CD4-positive, alpha-beta T cell (primary cell): ENCODE measurements at places on chromosomes 16 and 17. TPM values are rescaled to one million over a fixed set of nuclear protein-coding genes. Genes with fewer than 3 reads are reported as not detected.

TEDC2 gene
- 0.17 TPM for total RNA-seq

EPOP gene
- 0.34 TPM for total RNA-seq

ATAD5 gene
- 3.9 TPM for total RNA-seq

GRCh38 chr16:50310308-50311133 is 44.2 kb downstream of the ADCY7 start:
- no peak for DNase-seq

- DNase-seq = no peak
Measured at GRCh38 chr17:9224485-9224884, 203.2 kb downstream of the NTN1 start.

DNA sequence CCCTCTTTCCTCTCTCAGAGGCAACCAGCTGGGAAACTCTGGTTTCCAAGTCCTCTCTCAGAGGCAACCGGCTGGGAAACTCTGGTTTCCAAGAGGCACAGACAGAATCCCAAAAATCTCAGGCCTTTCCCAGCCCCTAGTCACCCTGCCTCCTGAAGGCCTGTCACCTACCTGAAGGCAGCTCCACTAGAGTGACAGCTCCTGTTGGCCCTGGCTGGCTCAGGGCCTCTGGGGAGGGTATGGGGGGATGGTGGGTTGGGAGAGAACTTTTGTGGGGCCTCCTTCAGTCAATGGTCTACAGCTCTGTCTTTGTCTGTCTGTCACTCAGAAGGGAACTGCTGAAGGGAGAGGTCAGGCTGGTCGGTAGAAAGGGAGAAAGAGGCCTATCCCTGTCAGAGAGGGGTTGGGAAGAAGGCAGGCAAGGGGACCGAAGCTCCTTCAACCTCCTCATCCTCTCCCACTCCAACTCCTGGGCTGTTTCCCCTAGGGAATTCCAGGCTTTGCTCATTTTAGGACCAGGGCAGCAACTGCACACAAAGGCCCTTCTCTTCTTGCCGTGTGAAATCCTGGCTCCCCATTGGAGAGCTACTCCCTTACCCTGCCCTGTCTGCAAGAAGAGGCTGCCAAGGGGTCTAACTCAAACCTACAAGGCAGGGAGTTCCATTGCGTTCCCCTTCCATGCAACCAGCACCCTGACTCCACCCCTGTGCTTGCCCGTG is 23.6 kb downstream of the COPZ2 start:
- DNase-seq = no peak

UTS2R gene
- total RNA-seq = not detected

CRISPLD2 gene
- total RNA-seq = 2.0 TPM

TBC1D3 gene
- total RNA-seq = not detected

KRTAP9-8 gene
- total RNA-seq = not detected

DNA sequence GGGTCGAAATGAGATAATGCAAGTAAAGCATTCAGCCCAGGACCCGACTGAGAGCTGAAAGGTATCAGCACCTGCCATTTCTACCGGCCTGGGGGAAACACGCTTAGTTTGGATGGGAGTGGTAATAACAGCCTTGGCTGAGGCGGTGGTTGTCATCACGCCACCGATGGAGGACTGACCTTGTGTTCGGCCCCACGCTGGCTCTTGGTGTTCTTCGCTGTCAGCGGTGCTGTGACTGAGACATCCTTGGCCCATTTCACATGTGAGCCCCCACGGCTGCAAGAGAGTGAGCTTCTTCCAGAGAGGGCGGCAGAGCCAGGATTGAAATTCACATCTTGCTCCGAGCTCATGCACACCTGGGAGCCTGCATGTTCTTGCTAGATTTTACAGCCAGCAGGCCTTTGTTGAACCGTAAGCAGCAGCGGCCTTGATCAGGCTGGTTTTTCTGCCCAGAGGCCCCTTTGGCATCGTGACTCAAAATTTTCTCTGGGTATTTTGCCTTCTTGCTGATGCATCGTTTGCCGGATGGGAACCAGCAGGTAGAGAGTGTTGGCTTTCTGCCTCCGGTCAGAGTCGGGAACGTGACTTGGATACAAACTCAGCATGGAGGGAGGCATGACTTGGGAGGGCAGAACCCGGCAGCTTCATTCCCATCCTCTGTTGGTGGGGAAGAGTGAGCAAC is 341.5 kb downstream of the SNX29 start:
- no peak for DNase-seq

PGS1 gene
- 40.9 TPM for total RNA-seq

ABCA3 gene
- total RNA-seq = 7.0 TPM

- DNase-seq = no peak
Measured at GRCh38 chr16:56836410-56837230, 28.4 kb upstream of the SLC12A3 start.

DNA sequence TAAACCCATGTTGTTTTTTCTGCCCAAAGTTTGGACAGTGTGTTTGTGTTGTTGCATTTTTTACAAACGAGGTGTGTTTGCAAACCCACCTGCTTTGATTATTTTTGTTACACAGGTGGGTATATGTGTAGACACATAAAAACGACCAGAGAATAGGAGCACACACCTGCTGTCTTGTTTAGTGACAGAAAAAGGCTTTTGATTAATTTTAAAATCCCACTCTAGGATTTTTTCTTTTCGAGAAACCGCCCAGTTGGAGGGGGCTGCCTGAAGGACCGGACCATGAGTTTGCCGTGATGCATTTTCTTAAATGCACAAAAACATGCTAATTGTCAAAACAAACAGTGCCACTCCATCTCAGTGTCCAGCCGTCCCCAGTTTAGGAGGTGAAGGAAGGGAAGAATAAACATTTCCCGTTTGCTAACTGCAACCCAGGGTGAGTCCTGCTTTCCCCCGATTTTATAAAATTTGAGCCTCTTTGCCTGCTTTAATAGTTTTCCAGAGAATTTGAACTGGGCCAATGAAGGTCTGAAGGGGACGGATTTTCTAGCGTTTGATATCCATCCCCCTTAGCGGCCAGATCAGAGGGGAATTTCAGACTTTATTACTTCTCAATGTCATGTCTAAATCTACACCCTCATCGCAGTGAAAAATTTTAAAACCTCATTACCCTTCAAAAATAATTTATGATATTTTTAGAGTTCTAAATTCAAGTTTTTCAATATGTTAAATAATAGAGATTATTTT is 3.2 kb downstream of the FOXC2 start:
- no peak for DNase-seq

DNA sequence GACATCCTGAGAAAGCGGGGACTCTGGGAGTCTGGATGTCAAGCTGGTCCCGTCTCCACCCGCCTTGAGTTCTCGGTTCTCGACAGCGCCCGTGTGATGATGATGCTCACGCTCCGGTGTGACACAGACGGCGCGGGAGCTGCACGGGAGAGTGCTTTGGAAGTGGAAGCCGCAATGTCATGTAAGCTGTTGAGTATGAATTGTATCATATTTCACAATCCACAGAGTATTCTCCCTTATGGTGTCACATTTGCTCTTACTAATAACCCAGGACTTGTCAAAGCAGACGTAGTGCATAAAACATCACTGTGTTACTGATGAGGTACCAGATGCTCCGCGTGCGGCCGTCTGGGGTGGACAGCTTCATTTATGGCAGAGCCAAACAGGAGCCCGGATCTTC is 217.5 kb upstream of the CHMP6 start:
- no peak for DNase-seq

DNA sequence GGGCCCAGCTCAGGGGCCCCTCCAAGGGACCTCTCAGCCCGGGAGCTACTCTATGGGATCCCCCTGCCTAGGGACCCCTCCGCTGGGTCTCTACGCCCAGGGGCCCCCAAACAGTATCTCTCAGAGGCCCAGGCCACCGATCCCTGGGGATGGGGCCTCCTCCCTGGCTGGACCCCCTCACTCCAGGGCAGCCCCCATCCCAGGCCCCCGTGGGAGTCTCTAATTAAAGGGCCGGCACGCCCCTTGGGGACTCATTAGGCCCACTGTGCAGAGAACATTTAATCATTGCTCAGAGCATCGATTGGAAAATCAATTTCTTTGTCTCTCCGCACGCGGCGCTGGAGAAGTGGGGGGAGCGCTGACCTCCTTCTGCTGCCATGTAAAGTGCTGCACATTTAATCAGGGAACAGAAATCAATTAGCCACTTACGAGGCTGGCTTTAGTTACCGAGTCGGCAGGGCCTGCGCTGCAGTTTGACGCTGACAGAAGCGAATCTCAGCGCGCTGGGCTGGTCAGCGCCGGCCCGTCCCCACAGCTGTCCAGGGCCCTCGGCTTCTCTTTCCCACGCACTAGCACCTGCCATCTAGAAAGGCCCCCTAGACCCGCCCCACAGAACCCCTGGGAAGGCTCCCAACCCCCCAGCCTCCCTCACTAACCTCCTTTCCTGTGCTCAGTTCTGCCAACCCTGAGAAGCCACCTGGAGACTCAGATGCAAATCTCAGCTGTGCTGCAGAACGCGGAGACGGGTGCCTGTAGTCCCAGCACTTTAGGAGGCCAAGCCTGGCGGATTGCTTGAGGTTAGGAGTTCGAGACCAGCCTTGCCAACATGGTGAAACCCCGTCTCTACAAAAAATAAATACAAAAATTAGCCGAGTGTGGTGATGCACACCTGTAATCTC is 20.2 kb upstream of the C1QL1 start:
- DNase-seq = no peak

GRCh38 chr16:79006765-79007164 is 593.8 kb downstream of the MAF start:
- DNase-seq = no peak

- no peak for DNase-seq
Measured at GRCh38 chr17:57862694-57863667, 13.1 kb upstream of the MRPS23 start.

- no peak for DNase-seq
Measured at GRCh38 chr17:3962965-3963236, 1.3 kb downstream of the ATP2A3 start.

DNA sequence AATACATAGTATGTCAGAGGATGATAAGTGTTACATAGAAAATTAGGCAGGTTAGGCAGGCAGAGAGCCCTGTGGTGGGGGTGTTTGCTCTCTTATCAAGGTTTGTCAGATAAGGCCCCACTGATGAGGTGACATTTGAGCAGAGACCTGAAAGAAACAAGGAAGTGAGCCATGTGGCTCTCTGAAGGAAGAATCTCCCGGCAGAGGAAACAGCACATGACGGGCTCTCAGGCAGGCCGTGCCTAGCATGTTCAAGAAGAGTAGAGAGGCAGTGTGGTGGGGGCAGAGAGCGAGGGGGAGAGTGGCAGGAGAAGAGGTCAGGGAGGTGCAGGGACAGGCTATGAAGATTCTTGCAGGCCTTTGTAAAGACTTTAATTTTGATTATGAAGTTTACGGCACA is 82.0 kb upstream of the ASIC2 start:
- no peak for DNase-seq

SLC16A6 gene
- total RNA-seq = 9.5 TPM

DNA sequence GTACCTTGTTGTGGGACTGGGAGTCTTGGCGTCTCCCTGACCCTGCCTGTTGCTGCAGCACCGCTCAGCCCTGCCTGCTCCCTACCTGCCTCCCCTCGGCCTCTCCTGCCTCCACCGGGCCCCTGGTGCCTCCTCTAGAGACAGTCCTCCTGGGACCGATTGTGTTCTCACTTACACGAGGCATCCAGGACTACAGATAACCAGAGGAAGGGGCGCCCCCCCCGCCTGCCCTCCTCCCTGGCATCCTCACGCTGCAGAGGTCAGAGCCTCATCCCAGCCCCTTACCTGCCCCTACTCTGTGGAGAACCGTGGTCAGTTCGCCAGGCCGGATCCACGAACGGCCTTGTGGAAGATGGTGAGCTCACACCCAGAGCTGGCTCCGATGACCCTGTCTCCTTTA is 24.8 kb downstream of the MAPT start:
- no peak for DNase-seq

- DNase-seq = no peak
Measured at GRCh38 chr16:29649588-29650494, 13.2 kb upstream of the SPN start.

NXN gene
- 0.80 TPM for total RNA-seq

DNA sequence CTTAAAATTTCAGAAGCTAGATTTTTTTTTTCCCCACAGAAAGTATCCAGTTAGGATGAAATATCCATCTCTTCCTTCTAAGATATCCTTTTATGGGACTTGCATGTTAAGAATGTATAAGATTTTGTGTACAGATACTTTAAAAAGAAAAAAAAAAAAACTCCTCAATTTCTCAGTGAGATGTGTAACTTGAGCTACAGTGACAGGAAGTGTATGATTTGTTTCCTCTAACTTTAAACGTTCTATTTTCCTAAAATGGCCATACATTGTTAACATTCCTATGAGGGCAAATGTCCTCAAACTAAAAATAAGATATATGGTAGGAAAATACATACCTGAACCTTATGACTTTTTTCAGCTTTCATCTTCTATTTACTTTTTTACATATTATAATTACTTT is 8.9 kb downstream of the FBXO47 start:
- no peak for DNase-seq

GRCh38 chr17:73155410-73156165 is 9.2 kb upstream of the SSTR2 start:
- DNase-seq = no peak

- DNase-seq = no peak
Measured at GRCh38 chr17:10031127-10031526, 126.1 kb upstream of the RCVRN start.

GP1BA gene
- total RNA-seq = not detected

MYH1 gene
- total RNA-seq = not detected

DNA sequence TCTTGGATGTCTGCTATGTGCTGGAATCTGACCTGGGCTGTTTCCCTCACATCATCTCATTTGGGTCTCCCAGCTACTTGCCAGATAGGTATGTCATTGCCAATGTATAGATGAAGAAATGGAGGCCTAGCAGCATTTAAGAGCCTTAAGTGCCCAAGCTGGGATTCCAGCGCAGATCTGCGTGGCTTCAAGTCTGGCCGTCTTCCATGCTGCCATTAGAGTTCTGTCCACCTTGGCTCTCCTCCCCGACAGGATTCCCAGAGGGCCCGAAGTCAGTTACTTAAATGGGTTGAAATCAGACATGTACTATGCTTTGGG is 33.0 kb upstream of the CCR7 start:
- no peak for DNase-seq

GRCh38 chr17:32826076-32826475 is 50.8 kb downstream of the MYO1D start:
- DNase-seq = no peak

GRCh38 chr16:8736123-8736668 is 61.2 kb downstream of the TMEM186 start:
- no peak for DNase-seq

HYDIN gene
- not detected for total RNA-seq

CD300H gene
- total RNA-seq = not detected

GRCh38 chr16:84514295-84514873 is 9.9 kb upstream of the MEAK7 start:
- no peak for DNase-seq

TVP23B gene
- total RNA-seq = 18.9 TPM

- no peak for DNase-seq
Measured at GRCh38 chr16:19382084-19382801, 35.4 kb upstream of the TMC5 start.
